Pancreas (tissue), 10 donors: ENCODE measurements at places on chromosomes 4 and X.
A peak's percentile ranks its signal among the peaks of the same experiment; 100 is the strongest.

GRCh38 chr4:6231663-6232165, 31.4 kb upstream of the JAKMIP1 start:
- H3K27me3 ChIP-seq = no peaks in the 10 kb centered on the region
- H3K4me1 ChIP-seq = no peaks in the 10 kb centered on the region
- H3K27ac ChIP-seq = no peak overlapping the region
- H3K36me3 ChIP-seq = no peaks in the 10 kb centered on the region

DNA sequence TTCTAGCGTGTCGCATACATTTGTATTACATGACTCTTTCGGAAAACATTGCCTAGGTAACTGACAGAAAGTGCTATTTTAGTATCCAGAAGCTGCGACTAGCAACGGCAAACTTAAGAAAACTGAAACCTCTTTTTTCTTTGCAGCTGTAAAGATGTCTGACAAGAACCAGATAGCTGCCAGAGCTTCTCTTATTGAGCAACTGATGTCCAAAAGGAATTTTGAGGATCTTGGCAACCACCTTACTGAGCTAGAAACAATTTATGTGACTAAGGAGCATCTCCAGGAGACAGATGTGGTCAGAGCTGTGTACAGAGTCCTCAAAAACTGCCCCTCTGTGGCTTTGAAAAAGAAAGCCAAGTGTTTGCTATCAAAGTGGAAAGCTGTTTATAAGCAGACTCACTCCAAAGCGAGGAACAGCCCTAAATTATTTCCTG, 9.4 kb downstream of the TCEANC start:
- no peak overlapping the region for H3K27ac ChIP-seq
- no peak overlapping the region for H3K4me3 ChIP-seq
- peaks cover 9% of the 10 kb centered on the region for H3K36me3 ChIP-seq
- H3K27me3 ChIP-seq = no peaks in the 10 kb centered on the region
- H3K4me1 ChIP-seq = no peaks in the 10 kb centered on the region

- no peak for DNase-seq
- no peaks in the 10 kb centered on the region for H3K27me3 ChIP-seq
- no peak overlapping the region for H3K4me3 ChIP-seq
- no peaks in the 10 kb centered on the region for H3K36me3 ChIP-seq
Measured at GRCh38 chr4:35643661-35644060, 600.7 kb downstream of the ARAP2 start.

DNA sequence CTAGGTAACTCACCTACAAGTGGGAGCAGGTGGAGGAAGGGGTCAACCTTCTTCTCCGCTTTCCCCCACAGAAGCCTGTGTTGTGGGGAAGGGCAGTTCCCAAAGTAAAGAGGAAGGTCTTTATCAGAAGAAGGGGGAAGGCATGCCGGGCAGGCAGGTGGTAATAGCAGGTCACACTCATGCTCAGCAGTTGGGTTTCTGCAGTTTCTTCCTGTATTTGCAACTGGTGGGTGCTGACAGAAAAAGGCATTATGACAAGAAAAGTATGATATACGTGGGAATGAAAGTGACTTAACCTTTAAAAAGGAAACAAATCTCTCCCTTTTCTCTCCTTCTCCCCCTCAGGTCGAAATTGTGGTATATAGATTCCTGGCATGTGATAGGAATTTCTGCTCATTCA, 3.7 kb downstream of the MTMR1 start:
- H3K4me1 ChIP-seq = no peaks in the 10 kb centered on the region
- H3K27me3 ChIP-seq = no peaks in the 10 kb centered on the region
- no peak overlapping the region for H3K27ac ChIP-seq
- no peaks in the 10 kb centered on the region for H3K36me3 ChIP-seq
- no peak overlapping the region for H3K4me3 ChIP-seq
- DNase-seq = no peak

GRCh38 chr4:27318740-27319139, 458.1 kb downstream of the STIM2 start:
- no peak overlapping the region for H3K27ac ChIP-seq
- peak; percentile 16 for DNase-seq
- H3K27me3 ChIP-seq = no peaks in the 10 kb centered on the region
- H3K4me3 ChIP-seq = no peak overlapping the region

- H3K27ac ChIP-seq = no peak overlapping the region
- no peaks in the 10 kb centered on the region for H3K4me1 ChIP-seq
- DNase-seq = no peak
- no peaks in the 10 kb centered on the region for H3K36me3 ChIP-seq
Measured at GRCh38 chr4:141459020-141459419, 177.4 kb upstream of the IL15 start.

GRCh38 chr4:26372076-26372475, 51.3 kb downstream of the RBPJ start:
- no peak overlapping the region for H3K27ac ChIP-seq
- no peaks in the 10 kb centered on the region for H3K36me3 ChIP-seq
- DNase-seq = no peak
- H3K4me3 ChIP-seq = no peak overlapping the region
- H3K27me3 ChIP-seq = no peaks in the 10 kb centered on the region
- no peaks in the 10 kb centered on the region for H3K4me1 ChIP-seq

GRCh38 chr4:179757641-179758040, 2315.4 kb upstream of the AGA start:
- DNase-seq = no peak
- no peaks in the 10 kb centered on the region for H3K4me1 ChIP-seq

DNA sequence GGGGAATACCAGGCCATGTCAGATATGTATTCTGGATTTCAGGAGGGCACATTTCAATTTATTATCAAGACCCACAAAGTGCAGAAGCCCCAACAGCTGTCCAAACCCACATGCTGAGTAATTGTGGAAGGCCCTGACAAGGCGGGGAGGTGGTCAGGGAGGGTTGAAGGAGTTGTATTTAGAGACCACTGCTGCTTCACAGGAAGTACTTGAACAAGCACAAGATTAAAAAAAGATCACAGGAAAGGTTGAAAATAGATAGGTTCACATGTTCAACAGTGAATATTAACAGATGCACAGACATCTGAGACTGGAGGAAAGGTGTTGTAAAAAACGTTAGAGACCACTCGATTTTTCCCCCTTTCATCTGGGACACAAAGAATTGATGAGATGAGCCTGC, 17.9 kb downstream of the ATP8A1 start:
- H3K36me3 ChIP-seq = no peaks in the 10 kb centered on the region
- H3K4me1 ChIP-seq = peaks cover 4% of the 10 kb centered on the region
- H3K27ac ChIP-seq = no peak overlapping the region
- DNase-seq = no peak
